ENCODE measurements at places on chromosomes 6 and 20. TPM values are rescaled to one million over a fixed set of nuclear protein-coding genes. Genes with fewer than 3 reads are reported as not detected.

The GRIK2 gene
- total RNA-seq = 0.39 TPM

DNA sequence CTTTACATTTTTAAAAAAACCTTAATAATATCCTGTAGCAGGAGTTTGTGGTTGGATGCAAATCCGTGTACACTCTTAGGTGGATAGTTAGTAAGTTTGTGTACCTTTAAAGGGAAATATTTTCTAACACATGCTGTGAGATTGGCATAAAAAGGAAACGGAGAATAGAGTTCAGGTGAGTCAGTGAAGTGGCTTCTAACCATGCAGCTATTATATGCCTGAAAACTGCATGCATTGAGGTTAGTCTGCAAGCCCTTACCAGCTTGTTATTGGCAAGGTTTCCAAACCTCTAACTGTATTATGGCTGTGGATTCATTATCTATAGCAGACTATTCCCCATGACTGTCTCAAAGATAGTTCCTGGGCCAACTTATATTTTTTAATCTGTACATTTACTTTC, 420.6 kb upstream of the MMS22L start:
- H3K36me3 ChIP-seq = no peaks in the 10 kb centered on the region
- H3K4me1 ChIP-seq = no peaks in the 10 kb centered on the region
- H3K4me3 ChIP-seq = no peak overlapping the region
- no peak overlapping the region for H3K27ac ChIP-seq
- H3K27me3 ChIP-seq = no peaks in the 10 kb centered on the region
- DNase-seq = no peak

GRCh38 chr6:119862719-119863118, 513.2 kb upstream of the MAN1A1 start:
- no peaks in the 10 kb centered on the region for H3K27me3 ChIP-seq
- H3K4me3 ChIP-seq = no peak overlapping the region
- no peaks in the 10 kb centered on the region for H3K4me1 ChIP-seq
- no peaks in the 10 kb centered on the region for H3K36me3 ChIP-seq
- no peak overlapping the region for H3K27ac ChIP-seq

DNA sequence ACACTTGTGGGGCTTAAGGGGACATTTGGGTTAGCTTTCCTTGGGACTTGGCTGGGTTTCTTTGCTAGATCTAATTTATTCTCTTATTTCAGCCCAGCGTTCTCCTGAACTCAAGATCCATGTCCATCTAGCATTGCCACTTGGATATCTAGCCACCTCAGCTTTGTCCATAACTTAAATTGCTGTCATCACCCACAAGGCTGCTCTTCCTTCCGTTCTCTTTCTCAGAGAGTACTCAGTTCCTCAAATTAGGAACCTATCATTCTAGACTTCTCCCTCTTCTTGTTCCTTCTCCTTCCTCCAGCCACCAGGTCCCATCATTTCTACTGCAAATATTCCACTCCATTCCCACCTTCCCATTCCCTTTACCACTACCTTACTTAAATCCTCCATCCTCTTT, 4.3 kb downstream of the SMIM26 start:
- no peaks in the 10 kb centered on the region for H3K36me3 ChIP-seq
- H3K27ac ChIP-seq = peak overlapping the region; percentile 15
- no peak for DNase-seq
- H3K4me3 ChIP-seq = no peak overlapping the region
- peaks cover 7% of the 10 kb centered on the region for H3K4me1 ChIP-seq

DNA sequence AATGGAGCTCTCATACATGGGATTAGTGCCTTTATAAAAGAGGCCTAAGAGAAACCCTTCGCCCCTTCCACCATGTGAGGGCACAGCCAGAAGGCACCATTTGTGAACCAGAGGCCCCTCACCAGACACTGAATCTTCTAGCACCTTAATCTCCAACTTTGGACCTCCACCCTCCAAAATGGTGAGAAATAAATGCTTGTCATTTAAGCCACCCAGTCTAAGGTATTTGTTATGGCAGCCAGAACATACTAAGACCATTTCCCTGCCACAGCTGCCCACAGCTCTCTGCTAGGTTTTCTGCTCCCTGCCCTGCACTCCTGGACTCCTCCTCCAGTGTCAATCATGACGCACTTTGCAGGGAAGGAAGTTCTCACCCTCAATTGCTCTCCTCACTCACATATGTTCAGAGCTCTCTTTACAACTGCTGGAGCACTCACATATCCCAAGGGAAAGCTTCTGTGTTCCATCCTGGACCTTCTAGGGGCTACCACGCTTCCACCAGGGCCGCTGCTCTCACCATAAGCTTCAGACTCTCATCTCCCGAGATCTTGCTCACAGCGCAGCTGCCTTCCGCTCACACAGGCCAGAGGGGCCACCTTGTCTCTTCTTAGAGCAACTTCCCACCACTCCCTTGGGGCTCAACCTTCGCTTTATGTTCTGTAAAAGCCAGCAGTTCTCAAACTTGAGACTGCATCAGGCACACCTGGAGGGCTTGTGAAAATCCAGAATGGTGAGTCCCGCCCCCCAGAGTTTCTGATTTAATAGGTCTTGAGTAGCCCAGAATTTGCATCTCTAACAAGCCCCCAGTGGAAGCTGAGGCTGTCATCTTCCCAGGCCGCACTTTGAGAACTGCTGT, 1.6 kb upstream of the LY86 start:
- no peak overlapping the region for H3K4me3 ChIP-seq
- no peak for DNase-seq
- H3K36me3 ChIP-seq = no peaks in the 10 kb centered on the region
- H3K27me3 ChIP-seq = no peaks in the 10 kb centered on the region
- H3K4me1 ChIP-seq = no peaks in the 10 kb centered on the region
- no peak overlapping the region for H3K27ac ChIP-seq

The CPNE5 gene
- total RNA-seq = 1.4 TPM

GRCh38 chr6:37947468-37947867, 127.9 kb downstream of the ZFAND3 start:
- H3K27me3 ChIP-seq = no peaks in the 10 kb centered on the region
- H3K4me1 ChIP-seq = no peaks in the 10 kb centered on the region
- H3K4me3 ChIP-seq = no peak overlapping the region

The PDYN gene
- total RNA-seq = not detected

DNA sequence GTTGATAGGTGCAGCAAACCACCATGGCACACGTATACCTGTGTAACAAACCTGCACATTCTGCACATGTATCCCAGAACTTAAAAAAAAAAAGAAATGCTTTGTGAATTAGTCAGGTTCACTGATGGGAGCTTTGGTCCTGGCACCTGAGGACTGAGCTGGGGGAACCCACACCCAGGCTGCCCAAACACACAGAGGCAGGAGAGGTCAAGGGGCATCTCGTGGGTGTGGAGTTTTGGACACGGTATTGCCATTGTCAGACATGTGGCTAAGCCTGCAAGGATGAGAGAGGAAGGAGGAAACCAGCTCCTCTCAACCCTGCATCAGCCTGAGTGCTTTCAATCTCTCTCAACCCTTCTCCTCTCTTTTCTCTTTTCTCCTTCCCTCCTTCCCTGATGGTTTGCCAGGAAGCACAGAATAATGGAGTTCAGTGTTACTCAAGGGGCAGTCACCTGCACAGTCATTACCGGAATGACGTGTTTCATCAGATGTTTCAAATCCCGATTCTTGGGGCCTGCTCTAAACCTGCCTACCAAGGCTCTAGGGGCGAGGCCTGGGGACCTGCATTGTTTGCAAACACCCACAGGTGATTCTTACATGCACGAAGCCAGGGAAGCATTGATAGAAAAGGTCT, 89.9 kb upstream of the NEDD9 start:
- peaks cover 15% of the 10 kb centered on the region for H3K4me1 ChIP-seq

DNA sequence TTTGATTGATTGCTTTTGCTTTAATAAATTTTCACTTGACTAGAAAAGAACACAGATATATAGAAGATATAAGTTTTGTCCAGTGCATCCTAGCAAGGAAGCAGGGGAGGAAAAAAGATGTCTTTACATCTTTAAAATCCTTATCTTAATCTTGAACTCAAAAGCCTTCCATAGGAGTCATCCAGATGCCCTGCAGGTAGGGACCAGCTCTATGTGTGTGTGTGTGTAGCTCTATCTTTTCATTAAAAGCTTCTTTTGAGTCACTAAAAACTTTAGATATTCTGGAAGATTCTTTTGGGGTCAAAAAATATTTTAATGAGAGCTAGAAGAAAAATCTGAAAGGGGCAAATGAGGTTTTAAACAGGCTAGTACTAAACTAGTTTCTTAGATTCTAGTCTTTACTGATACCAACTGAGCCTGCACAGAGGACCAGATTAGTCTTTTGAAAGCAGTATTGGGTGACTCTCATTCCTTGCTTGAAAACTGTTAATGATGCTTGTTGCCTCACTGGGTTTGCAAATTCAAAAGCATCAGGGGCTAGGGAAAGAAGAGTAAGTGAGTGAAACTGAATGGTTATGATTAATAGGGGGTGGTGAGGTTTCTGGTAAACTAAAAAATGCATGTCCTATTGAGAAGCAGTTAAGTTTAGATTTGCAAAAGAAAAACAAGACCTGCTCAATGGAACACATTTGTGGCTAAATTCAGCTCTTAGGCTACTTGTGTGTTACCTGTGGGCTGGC, 40.6 kb upstream of the JAG1 start:
- H3K36me3 ChIP-seq = no peaks in the 10 kb centered on the region
- no peaks in the 10 kb centered on the region for H3K4me1 ChIP-seq
- no peaks in the 10 kb centered on the region for H3K27me3 ChIP-seq
- DNase-seq = no peak
- no peak overlapping the region for H3K27ac ChIP-seq
- no peak overlapping the region for H3K4me3 ChIP-seq

DNA sequence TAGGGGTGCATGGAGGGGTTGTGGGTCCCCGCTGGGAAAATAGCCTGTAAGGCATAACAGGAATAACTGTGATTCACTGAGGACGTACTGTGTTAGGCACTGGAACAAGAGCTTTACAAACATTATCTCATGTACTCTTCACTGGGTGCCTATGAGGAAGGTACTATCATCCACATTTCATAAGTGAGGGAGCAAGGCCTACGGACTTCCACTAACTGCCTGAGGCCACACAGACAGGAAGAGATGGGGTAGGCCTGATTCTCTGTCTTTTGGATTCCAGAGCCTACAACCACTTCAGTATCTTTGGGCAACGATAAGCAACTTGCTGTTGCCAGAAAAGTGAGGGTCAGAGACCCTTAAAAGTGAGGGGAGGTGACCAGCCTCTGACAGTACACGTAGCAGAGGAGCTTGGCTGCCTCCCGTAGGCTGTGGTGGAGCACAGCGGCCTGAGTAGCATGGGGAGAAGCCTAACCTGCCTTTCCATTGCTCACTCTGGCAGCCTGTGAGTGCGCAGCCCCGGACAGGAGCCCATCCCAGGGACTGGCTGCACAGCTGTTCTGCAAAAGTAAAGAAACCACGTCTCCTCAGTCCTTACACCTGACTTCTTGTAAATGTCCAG, 30.4 kb downstream of the PSMB1 start:
- no peak for DNase-seq
- H3K27me3 ChIP-seq = no peaks in the 10 kb centered on the region
- H3K4me1 ChIP-seq = no peaks in the 10 kb centered on the region
- H3K36me3 ChIP-seq = no peaks in the 10 kb centered on the region
- H3K27ac ChIP-seq = no peak overlapping the region
